ENCODE measurements at places on chromosomes 5 and 9.

- no peak for DNase-seq
Measured at GRCh38 chr5:172918421-172919371, 40.5 kb upstream of the RPL26L1 start.

DNA sequence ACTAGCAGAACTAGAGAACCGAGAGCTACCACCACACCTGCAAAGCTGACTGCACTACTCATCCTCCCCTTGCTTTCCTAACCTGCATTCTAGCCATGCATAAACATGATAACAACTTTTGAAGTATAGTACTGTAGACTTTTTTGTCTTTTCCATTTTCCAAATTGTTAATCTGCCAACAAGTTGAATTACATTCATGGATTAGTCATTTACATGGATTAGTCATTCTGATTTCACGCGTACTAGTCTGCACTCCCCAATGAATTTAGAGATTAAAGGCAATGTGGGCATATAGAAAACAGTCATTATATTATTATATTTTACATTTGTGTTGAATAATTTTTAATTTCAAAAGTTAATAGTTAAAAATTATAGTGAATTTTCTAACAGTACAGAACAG is 81.4 kb downstream of the EDIL3 start:
- DNase-seq, result peak; percentile 37

GRCh38 chr5:171418982-171419687 is at the start of gene FGF18:
Gene FGF18, plus strand, starts transcription at chr5:171419647. Its CDS starts 553 bp downstream, at chr5:171420200.
- peak; percentile 41 for DNase-seq

DNA sequence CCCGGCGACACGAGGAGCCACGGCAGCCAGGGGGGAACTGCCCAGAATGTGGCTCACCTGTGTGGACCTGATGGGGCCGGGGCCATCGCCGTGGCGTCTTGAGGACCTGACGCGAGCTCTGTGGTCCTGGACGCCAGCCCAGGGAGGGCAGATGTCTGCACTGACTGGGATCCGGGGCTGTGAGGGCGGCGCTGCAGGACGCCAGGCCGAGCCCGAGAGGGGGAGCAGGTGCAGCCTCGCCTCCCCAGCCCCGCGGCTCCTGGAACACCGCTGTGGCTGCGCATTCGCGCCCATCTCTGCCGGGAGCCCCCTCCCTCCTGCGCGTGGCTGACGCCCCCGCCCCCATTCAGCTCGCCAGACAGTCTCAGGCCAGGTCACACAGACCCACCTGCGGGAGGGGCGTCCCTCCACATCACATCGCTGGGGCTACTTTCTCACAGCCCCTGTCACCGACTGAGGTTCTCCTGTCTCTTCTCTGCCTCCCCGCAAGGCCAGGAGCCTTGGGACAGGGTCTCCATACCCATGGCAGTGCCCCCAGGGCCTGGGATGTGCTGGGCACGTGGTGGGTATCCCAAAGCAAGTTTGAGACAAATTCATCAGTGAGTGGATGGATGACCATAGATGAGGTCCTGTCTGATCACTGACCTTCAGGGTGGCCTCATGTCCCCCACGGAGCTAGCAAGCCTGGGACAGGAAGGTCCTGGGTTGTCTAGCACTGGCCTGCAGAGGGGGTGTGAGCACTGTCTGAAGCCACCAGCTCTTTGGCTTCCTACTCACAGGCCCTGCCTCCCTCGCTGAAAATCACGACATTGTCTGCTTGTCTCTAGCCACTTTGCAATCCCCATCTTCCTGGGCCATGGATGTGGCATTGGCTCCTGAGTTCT is 47.3 kb downstream of the RASGEF1C start:
- no peak for DNase-seq

GRCh38 chr9:83714329-83714728 is 6.6 kb upstream of the UBQLN1 start:
- peak; percentile 38 for DNase-seq

DNA sequence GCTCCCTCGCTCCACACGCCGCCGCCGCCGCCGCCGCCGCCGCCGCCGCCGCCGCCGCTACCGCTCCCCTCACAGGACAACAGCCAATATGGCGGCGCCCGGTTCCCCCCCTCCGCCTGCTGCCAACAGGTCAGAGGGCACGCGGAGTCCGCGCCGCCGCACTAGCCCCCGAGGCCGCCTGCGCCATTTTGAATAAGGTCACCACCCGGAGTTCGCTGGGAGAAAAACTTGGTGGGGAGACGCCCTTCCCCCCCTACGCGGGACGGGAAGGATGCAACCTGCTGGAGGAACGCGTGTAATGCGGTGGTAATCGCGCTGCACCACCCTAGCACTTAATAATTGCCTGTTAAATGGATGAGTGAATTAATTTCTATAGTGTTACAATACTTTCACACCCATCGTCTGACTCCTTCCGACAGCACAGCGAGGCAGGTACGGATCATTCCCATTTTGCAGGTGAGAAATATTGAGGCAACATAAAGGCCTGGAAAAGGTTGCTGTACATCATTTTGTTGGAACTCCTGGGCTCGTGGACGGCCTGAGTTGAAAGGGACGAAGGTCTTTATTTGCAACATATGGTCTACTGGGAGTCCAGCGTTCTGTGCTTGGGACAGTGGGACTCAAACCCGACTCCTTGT is at the start of gene FAM193B:
Gene FAM193B, minus strand, starts transcription at position 90 of the 638 bp plus-strand sequence. CDS start 105 bp downstream, outside the sequence.
- DNase-seq, result peak; percentile 89

DNA sequence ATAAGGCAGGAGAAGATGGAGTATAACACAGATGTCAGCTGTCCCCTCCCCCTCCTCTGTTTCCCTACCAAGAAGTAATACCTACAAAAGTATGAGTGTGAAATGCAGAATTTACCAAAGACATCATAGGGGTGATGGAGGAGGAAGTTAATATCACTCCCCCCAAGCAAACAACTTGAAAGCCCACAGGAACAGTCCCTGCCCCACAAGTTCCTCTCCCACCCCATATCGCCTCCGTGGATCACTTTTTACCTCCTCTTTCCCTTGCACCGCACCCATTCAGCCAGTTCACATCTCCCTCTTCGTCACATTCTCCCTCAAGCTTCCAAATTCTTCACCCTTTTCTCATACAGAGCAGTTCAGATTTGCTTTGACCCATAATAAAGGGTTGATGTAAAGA is 7.0 kb upstream of the SIL1 start:
- DNase-seq, result no peak

DNA sequence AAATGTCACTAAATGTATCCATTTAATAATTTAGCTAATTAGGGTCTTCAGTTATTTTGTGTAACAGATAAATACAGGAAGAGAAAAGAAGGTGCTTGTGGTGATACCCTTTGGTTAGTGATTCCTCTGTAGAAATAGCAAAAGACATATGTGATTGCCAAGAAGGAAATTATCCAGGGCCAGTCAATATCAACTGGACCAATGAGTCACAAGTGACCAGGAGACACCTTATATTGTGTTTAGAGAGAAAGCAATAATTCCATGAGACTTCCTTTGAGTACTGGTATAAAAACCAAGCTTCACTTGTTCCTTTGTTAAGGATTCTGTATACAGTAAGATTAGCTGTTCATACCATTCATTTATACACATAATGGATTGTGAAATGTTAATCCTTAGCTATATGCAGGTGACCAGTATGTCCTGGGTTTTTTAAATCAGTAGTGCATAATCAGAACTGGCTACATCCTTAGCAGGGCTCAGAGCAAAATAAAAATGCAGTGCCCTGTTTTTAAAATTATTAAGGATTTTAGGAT is 11.7 kb upstream of the F2R start:
- peak; percentile 89 for DNase-seq

DNA sequence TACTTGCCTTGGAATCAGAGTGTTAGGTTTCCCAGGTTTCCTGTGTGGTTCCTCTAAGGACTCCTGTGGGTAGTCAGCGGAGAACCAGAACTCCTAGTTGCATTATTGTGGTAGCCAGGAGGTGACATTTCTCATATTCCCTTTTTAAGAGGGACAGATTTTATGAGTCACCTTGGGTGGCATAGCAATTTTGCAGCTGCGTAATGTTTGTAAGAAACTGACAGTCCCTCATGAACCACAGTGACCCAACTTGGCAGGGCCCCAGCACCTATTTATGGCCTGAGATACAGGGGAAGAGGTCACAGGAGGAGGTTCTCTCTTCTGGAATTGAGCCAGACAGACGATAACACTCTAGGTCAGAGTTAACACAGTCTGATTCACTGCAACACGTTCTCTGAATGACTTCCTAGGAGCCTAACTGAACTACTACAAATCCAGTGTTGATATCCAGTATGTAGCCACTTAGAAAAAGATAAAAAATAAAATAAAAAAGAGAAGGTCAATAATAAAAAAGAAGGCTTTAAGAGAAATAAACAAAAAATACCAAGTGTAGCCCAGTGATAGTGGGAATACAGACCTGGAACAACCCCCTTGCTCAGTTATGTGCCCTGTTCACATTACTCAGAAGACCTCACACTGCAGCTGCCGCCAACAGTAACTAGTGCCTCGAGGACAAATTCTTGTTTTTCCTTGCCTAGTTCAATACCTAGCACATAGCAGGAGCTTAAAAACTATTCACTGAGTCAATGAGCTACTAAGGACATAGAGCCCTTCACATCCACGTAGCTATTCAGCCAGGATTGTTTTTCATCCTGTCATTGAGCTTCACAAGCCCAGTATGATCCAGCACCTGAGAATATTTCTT is 50.7 kb upstream of the VLDLR start:
- DNase-seq, result peak; percentile 21

DNA sequence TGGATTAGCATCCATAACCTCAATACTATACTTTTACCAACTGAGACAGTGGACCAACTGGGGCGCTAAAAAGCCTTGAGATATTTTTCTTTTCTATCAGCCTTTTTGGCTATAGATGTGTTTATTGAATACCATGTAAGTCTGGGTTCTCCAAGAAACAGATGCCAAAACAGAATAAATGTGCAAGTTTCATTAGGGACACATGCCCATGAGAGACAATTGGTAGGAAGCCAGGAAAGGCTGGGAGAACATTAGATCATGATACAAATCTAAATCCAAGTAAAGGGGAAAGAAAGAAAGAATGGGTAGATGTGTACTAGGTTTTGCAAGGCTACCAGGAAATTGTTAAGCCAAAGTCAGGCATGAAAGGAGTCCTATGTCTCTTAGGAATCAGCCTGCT is 152.5 kb downstream of the KCTD16 start:
- no peak for DNase-seq

DNA sequence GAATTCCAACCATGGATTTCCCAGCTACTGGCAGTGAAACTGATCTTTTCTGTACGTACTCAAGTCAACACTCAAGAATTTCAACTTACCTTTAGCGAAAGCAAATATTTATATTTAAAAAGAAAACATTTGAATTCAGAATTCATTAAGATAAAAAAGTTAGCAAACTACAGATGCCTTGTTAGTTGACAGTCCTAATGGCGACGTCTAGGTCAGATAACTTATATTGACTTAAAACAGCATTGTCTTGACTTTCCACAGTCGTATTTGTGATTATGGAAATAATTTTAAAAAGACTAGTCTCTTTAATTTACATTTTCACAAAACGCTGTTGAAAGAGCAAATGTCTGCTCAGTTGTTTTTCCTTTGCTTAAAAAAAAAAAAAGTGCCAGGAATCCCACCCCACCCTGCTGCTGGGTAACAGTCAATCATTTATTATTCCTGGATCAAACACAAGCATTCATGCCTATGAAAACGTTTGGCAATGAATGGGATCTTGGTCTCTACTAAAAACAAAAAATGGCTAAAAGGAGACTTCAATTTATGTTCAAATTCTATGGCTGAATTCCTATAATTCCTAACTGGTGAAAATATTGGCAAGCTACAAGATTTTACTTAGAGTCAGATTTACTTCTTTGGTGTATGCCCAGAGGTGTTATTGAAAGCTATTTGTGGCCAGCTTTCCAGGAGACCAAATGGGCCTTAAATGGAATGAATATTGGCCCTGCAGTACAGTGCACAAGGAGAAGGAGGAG is 22.0 kb downstream of the OR2S2 start:
- DNase-seq, result no peak

GRCh38 chr5:135460246-135461033 is 8.3 kb upstream of the TIFAB start:
- no peak for DNase-seq

- no peak for DNase-seq
Measured at GRCh38 chr5:119370486-119370885, 14.7 kb downstream of the TNFAIP8 start.

- no peak for DNase-seq
Measured at GRCh38 chr5:81629986-81630385, 120.9 kb downstream of the SSBP2 start.

- no peak for DNase-seq
Measured at GRCh38 chr5:112401924-112402323, 17.2 kb downstream of the EPB41L4A start.
